Transverse colon (tissue), 4 donors: ENCODE measurements at places on chromosomes 7 and 10. TPM values are rescaled to one million over a fixed set of nuclear protein-coding genes. Genes with fewer than 3 reads are reported as not detected.
A peak's percentile ranks its signal among the peaks of the same experiment; 100 is the strongest.

GRCh38 chr7:138868711-138869110 is 70.7 kb upstream of the ATP6V0A4 start:
- no peaks in the 10 kb centered on the region for H3K27me3 ChIP-seq
- DNase-seq = no peak
- H3K27ac ChIP-seq = no peak overlapping the region
- H3K4me1 ChIP-seq = no peaks in the 10 kb centered on the region
- H3K36me3 ChIP-seq = no peaks in the 10 kb centered on the region

The NT5C3A gene
- 115 TPM for total RNA-seq

GRCh38 chr7:92528958-92529264 is 316 bp downstream of the RBM48 start:
- peaks cover 24% of the 10 kb centered on the region for H3K4me1 ChIP-seq
- H3K27me3 ChIP-seq = no peaks in the 10 kb centered on the region
- peak overlapping the region; percentile 96 for H3K4me3 ChIP-seq
- no peak for DNase-seq
- H3K36me3 ChIP-seq = no peaks in the 10 kb centered on the region

GRCh38 chr7:27606270-27607209 is 56.1 kb downstream of the HIBADH start:
- H3K4me3 ChIP-seq = no peak overlapping the region
- H3K36me3 ChIP-seq = no peaks in the 10 kb centered on the region
- peaks cover 11% of the 10 kb centered on the region for H3K4me1 ChIP-seq
- DNase-seq = no peak
- H3K27ac ChIP-seq = no peak overlapping the region
- H3K27me3 ChIP-seq = no peaks in the 10 kb centered on the region

- H3K4me3 ChIP-seq = no peak overlapping the region
- DNase-seq = no peak
- no peaks in the 10 kb centered on the region for H3K36me3 ChIP-seq
- H3K27me3 ChIP-seq = no peaks in the 10 kb centered on the region
- H3K27ac ChIP-seq = no peak overlapping the region
Observed at GRCh38 chr7:37196676-37197075, 252.0 kb downstream of the ELMO1 start.

DNA sequence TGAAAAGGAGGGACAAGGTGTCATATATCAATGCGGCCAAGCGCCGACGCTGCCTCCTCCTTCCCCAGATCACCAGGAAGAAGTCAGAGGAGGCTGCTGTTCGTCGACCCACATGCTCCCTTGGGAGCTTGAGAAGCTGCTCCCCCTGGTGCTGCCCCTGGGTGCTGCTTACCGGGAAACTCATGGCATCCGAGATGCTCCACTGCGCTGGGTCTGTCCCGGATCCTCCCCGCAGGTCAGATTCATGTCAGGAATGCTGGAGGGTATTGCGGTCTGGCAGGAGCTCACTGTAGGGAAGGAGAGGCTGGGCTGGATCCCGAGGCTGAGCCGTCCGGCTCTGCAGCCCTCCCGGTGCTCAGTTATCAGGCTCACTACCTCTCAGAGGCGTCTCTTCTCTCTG is 123.7 kb upstream of the FAM20C start:
- H3K27me3 ChIP-seq = no peaks in the 10 kb centered on the region
- H3K27ac ChIP-seq = no peak overlapping the region
- no peak overlapping the region for H3K4me3 ChIP-seq
- H3K4me1 ChIP-seq = no peaks in the 10 kb centered on the region
- no peak for DNase-seq
- H3K36me3 ChIP-seq = no peaks in the 10 kb centered on the region

- no peak for DNase-seq
- no peak overlapping the region for H3K27ac ChIP-seq
- H3K4me1 ChIP-seq = no peaks in the 10 kb centered on the region
- H3K36me3 ChIP-seq = no peaks in the 10 kb centered on the region
Observed at GRCh38 chr7:137513091-137513490, 169.6 kb upstream of the PTN start.

The GPR37 gene
- not detected for total RNA-seq

- no peak for DNase-seq
- H3K4me1 ChIP-seq = no peaks in the 10 kb centered on the region
- no peaks in the 10 kb centered on the region for H3K36me3 ChIP-seq
- no peaks in the 10 kb centered on the region for H3K27me3 ChIP-seq
Observed at GRCh38 chr10:27834476-27834875, 88.9 kb upstream of the MKX start.

The CNPY1 gene
- not detected for total RNA-seq

DNA sequence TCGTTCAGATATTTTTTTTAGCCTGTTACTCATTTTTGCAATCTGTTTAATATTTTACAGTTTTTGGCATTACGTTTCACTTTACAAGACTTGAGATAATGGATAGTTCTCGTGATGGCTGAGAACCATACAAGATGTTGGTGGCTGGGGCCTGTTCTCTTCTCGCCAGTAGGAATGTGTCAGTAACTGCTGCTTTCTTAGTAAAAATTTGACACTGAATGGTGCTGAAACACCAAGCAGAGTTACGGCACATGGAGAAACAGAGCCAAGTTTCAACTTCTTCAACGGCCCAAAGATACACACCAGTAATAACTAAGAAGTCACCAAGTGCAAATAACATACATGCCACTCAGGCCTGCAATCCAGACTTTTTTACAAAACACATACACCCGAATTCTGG is 130.4 kb downstream of the NRP1 start:
- no peak overlapping the region for H3K4me3 ChIP-seq
- H3K27ac ChIP-seq = no peak overlapping the region
- no peaks in the 10 kb centered on the region for H3K36me3 ChIP-seq
- no peaks in the 10 kb centered on the region for H3K27me3 ChIP-seq
- DNase-seq = no peak
- H3K4me1 ChIP-seq = no peaks in the 10 kb centered on the region

GRCh38 chr7:92754919-92755581 is 81.3 kb downstream of the CDK6 start:
- no peaks in the 10 kb centered on the region for H3K36me3 ChIP-seq
- H3K4me3 ChIP-seq = no peak overlapping the region
- H3K27ac ChIP-seq = no peak overlapping the region
- DNase-seq = no peak

The NRAP gene
- 12.3 TPM for total RNA-seq

- H3K4me1 ChIP-seq = no peaks in the 10 kb centered on the region
- H3K27me3 ChIP-seq = peaks cover 11% of the 10 kb centered on the region
- DNase-seq = no peak
- H3K36me3 ChIP-seq = no peaks in the 10 kb centered on the region
Observed at GRCh38 chr10:117718986-117719920, 176.7 kb downstream of the EMX2 start.

- no peak for DNase-seq
- no peak overlapping the region for H3K27ac ChIP-seq
- no peaks in the 10 kb centered on the region for H3K4me1 ChIP-seq
- H3K4me3 ChIP-seq = no peak overlapping the region
- no peaks in the 10 kb centered on the region for H3K36me3 ChIP-seq
- H3K27me3 ChIP-seq = no peaks in the 10 kb centered on the region
Observed at GRCh38 chr7:130286881-130287280, 6.1 kb upstream of the CPA4 start.

- H3K4me3 ChIP-seq = no peak overlapping the region
- no peaks in the 10 kb centered on the region for H3K36me3 ChIP-seq
- no peaks in the 10 kb centered on the region for H3K4me1 ChIP-seq
- H3K27me3 ChIP-seq = no peaks in the 10 kb centered on the region
Observed at GRCh38 chr7:140081774-140082425, 19.1 kb upstream of the PARP12 start.

DNA sequence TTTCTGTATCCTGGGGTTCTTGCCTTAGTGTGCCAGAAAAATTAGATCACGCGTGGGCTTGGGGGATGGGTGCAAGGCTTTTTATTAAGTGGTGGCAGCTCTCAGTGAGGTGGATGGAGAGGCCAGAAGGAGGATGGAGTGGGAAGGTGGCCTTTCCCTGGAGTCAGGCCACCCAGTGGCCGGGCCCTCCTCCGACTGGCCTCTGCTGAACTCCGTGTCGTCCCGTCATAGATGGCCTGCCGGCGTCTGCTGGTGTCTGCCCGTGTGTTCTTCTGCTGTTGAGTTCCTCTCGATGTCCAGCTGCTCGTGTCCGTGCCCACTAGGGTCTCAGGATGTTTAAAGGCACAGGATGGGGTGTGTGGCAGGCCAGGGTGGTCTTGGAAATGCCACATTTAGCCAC is 4.0 kb upstream of the ZNF746 start:
- no peaks in the 10 kb centered on the region for H3K36me3 ChIP-seq
- no peak for DNase-seq
- no peaks in the 10 kb centered on the region for H3K27me3 ChIP-seq
- no peak overlapping the region for H3K4me3 ChIP-seq
- H3K4me1 ChIP-seq = no peaks in the 10 kb centered on the region

- H3K4me1 ChIP-seq = no peaks in the 10 kb centered on the region
- H3K27ac ChIP-seq = no peak overlapping the region
- no peaks in the 10 kb centered on the region for H3K36me3 ChIP-seq
- H3K4me3 ChIP-seq = no peak overlapping the region
- H3K27me3 ChIP-seq = no peaks in the 10 kb centered on the region
Observed at GRCh38 chr10:117619707-117620405, 77.3 kb downstream of the EMX2 start.
